Stimulated activated CD8-positive, alpha-beta memory T cell treated with anti-CD3 and anti-CD28 coated beads, Interleukin-4, amount 100 ng/mL, for 4 hours (primary cell): ENCODE measurements at places on chromosomes 16 and 17.
A peak's percentile ranks its signal among the peaks of the same experiment; 100 is the strongest.

GRCh38 chr17:10875430-10875851 lies 37.6 kb upstream of the PIRT start:
- no peak for DNase-seq

DNA sequence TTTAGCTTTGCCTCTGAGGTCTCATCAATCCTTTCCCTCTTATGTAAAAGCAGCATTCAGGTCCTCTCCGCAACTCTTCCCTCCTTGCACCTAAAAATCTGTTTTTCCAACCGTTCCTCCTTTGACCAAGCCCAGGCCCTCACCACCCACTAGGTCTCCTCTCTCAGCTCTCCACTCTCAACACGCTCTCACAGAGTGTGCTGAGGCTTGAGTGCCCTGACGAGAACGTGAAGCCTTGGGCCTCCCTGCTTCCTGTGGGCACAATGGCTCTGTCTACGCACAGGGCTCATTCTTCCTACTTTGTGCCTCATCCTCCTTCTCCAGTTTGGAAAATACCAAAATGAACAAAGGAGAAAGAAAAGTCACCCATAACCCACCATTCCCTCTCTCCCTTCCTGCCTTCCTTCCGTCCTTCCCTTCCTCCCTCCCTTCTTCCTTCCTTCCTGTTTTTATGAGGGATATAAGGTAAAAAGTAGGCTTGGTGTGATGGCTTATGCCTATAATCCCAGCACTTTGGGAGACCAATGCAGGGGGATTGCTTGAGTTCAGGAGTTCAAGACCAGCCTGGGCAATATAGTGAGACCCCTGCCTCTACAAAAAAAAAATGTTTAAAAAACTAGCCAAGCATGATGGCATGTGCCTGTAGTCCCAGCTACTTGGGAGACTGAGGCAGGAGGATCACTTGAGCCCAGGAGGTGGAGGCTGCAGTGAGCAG lies 31.3 kb upstream of the SLC39A11 start:
- DNase-seq: no peak

- DNase-seq: no peak
These were observed 92.8 kb upstream of the TNRC6C start for GRCh38 chr17:77865716-77866115.

DNA sequence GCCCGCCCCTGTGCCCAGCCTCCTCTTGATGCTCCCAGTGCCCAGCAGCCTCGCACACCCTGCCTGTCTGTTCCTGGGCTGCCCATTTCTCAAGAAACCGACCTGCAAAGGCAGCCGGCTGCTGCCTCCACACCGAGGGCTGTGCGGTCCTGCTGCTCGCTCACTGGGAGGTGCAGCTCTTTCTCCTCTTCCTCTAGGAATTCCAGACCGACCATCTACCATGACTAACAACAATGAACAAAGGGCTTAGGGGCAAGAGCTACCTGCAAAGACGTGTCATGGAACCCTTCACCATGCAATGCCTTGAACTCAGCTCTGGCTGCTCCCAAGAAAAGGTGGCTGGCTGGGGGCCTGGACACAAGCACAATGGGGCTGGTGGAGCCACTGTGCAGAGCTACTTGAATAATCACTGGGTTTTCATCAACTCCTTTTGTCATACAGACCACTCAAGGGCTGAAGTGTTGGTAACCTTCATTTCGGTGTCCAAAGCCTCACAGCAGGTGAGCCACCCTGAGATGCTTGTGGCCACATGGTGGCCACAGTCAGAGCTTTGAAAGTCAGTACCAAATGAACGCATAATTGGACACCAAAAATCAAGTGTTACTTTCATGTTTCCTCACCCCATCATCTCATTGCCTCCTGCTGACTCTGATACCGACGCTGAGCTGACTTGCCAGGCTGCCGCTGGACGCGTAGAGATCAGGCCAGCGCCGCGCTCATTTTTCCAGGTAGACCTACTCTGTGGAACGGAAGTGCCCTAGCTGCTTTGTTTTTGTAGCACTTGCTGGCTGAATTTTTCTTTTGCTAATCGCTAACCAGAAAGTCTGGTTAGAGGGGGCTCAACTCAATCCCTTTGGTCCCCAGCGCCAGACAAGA lies 19.8 kb downstream of the CYB561 start:
- no peak for DNase-seq

- no peak for DNase-seq
These were observed 191.0 kb downstream of the SPECC1 start for GRCh38 chr17:20200016-20200795.

GRCh38 chr17:69480245-69480644 lies 65.7 kb downstream of the MAP2K6 start:
- DNase-seq: no peak

GRCh38 chr16:62253966-62254365 lies 217.7 kb upstream of the CDH8 start:
- no peak for DNase-seq

DNA sequence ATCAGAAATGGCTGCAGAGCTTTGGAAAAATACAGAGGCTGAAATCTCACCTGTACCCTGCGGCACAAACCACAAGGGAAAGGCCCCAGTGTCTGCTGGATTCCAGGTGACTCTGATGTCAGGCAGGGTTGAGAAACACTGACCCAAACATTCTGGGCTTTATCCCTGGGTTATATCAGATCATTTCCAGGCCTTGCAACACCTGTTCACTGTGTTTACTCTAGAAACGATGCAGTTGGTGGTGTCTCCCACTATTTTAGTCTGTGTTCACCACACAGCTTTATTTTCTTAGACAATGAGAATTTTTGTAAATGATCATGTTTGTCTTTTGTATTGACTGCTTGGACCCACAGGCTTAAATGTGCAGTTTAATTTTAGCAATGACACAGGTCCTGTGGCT lies 151.5 kb upstream of the SDK2 start:
- DNase-seq: no peak

DNA sequence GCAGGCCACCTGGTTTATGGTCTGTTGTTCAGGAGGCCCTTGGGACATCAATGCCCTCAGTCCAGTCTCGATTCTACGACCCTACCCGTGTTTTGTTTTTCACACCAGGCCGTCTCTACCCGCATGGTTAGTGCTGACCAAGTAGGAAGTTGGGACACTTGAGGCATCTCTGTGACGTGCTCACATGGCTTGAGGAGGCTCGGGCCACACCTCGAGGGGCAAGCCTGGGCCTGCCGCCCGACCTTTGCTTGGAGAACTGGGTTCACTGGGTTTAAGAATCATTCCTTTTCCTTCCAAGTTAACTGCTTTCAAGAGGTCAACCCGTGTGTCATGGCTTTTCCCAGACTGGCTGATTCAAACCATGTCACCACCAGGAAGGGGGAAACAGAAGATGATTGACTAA lies 86.8 kb downstream of the CMIP start:
- no peak for DNase-seq

DNA sequence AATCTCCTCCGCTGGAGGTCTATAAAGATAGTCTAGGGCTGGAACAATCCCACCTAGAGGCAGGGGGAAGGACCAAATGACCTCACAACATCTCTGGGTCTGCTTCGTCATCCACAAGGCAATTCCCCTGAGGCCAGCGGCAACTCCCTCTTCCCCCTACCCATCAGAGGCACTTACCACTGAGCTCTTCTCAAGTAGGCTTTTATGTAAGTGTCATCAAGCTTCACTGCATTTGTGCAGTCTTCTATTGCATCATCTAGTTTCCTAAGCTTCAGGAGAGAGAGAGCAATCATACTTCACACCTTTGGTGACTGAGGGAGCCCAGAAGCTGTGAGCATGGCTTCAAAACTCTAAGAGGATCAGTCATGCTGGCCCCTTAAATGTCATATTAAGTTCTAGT lies 21.0 kb downstream of the CNP start:
- no peak for DNase-seq

- no peak for DNase-seq
These were observed 207.4 kb downstream of the MAF start for GRCh38 chr16:79393127-79393526.

DNA sequence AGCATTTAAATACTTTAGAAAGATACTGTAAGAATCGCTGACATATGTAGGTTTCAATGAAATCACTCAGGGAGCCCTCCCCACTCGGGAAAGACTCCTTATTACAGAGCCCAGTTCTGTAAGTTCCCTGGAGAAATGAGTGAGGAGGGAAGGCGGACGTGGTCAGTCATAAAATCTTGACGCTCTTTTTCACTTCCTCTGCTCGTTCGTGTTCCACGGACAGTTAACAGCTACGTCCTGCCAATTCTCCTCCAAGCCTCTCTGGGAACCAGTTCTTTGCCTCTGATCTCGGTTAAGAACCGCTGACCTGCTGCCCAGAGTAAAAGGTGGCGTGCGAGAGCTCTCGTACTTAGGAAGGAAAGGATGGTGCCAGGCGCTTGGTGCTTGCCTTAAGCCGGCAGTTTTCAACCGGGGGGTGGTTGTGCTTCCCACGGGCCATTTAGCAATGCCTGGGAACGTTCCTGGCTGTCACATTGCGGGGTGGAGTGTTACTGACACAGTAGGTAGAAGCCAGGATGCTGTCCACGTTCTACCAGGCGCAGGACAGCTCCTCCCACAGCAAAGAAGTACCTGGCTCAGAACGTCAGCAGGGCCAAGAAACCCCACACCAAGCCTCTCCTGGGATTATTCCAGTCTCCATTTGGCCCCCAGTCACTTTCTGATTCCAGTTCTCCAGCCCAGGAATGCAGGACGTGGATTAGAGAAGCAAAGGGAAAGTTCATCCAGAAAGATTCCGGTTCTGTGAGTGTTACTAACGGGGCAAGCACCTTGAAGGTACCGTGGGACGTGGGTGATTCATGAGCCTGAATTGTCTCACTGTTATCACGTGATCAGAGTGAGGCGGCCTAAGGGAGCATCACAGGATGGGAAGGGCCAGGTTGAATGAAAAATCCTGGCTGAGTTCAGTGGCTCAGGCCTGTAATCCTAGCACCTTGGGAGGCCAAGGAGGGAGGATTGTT lies 87.7 kb downstream of the MRM3 start:
- no peak for DNase-seq

GRCh38 chr17:69059458-69060175 lies 1.1 kb downstream of the ABCA9 start:
- no peak for DNase-seq

- DNase-seq: no peak
These were observed 11.1 kb upstream of the SMPD3 start for GRCh38 chr16:68459457-68459856.

DNA sequence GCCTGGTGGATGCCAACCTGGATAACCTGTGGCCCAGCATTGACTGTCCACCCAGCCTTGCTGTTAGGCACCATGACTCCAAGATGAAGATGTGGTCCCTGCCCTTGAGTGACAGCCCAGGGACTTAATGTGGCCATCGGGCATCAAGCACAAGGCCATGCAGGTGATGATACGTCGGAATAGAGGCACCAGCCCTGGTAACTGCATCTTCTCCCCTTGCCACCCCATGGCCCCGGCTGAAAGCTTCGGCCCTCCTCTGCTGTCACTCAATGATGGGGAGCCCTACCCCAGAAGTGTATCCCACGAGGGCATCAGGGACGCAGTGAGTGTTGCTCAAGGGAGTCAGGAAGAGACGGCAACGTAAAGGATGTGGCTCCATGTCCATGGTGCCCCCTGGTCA lies 2.0 kb downstream of the NT5C start:
- no peak for DNase-seq

DNA sequence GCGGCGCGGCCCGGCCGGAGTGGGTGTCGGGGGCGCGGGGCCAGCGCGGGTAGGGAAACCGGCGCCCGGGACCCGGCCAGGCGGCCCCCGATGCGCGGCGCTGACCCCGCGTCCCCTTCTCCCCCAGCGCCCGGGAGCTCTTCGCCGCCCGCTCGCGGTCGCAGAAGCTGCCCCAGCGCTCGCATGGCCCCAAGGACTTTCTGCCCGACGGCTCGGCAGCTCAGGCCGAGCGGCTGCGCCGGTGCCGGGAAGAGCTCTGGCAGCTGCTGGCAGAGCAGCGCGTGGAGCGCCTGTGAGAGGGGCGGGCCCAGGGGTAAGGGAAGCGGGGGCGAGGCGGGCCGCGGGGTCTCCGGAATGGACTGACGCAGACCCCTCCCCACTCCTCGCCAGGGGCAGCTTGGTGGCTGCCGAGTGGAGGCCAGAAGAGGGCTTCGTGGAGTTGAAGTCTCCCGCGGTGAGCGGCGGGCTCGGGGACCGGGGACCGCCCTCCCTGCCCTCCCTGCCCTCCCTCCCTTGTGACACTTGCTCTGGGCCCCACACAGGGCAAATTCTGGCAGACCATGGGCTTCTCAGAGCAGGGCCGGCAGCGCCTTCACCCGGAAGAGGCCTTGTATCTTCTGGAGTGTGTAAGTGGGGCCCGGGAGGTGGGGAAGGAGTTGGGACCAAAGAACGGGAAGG lies 430 bp downstream of the TSEN54 start:
- no peak for DNase-seq

DNA sequence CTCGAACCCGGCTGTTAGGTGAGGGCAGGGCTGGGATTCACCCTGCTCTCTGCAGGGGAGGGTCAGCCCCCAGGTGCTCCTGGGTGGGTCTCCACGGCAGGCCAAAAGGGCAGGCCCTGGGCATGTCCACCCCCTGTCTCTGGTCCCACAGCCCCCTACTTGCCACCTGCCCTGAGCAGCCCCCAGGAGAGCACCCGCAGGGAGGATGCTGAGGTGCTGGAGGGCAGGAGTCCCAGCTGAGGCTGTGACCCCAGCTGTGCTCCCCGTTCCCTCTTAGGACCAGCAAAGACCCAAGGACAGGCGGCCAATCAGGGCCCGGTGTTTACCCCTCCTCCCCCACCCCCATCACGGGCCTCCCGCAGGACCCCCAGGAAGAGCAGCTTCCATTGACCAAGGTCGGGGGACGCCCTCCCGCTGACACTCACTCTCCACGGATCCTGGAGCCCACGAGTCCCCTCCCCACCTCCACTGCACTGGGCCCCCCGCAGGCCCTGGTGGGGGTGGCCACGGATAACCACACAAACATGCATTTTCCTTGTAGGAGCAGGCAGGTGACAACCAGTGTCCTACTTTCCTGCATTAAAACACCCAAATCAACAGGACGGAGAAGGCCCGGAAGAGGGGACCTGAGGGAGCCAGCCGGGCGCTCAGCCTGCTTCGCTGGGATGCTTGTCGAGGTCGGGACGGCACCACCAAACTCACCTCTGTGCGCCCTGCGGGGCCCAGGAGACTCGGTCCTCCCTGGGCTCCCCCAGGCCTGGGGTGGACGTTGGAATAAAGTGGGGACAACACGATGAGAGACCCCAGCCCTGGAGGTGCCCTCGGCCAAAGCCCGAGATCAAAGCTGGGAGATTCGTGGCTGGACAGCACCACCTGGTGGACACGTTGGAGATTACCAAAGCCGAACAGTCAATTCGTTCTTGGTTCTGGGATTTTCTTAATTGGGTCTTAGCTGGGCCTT lies 22.5 kb upstream of the ENPP7 start:
- DNase-seq: peak; percentile 32
